ENCODE measurements at places on chromosomes 3 and 15.

GRCh38 chr15:39665629-39666250, 84.9 kb downstream of the THBS1 start:
- no peak for DNase-seq

DNA sequence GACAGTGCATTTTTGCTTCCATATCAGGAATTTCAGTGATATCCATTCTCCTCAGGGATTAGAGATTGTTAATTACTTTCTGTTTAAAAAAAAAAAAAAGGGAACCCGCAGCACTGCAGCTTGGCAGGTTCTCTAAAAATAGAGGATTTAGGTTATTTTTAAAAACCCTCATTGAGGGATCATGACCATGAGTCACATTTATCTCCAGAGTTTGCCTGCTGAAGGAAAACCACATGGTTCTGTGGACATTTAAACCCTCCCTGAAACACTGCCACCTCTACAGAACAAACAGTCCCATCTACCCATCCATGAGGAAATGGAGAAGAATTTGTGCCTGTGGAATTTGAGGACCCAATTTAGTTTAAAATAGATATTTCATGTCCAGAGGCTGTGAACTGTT, 66.2 kb upstream of the UBE2E1 start:
- DNase-seq, result no peak

- DNase-seq, result no peak
Measured at GRCh38 chr3:39268549-39268900, 11.3 kb downstream of the CX3CR1 start.

DNA sequence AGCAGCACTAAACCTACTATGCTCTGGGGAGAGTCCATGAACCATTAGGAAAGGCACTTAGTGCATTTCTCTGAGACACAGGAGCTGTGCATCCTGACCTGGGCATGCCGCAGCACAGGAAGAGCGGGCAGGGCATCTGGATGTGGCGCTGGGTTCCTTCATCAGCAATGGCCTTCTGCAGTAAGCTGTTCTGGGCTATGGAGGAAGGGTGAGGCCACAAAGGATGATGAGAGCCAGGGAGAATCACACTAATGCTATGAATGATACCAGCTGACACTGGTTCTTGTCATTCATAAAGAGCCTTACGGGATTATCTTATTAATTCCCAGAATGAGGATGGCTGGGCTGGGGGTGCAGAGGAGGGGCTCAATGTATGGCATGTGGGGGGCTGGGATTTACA, 12.7 kb upstream of the SCN10A start:
- no peak for DNase-seq

DNA sequence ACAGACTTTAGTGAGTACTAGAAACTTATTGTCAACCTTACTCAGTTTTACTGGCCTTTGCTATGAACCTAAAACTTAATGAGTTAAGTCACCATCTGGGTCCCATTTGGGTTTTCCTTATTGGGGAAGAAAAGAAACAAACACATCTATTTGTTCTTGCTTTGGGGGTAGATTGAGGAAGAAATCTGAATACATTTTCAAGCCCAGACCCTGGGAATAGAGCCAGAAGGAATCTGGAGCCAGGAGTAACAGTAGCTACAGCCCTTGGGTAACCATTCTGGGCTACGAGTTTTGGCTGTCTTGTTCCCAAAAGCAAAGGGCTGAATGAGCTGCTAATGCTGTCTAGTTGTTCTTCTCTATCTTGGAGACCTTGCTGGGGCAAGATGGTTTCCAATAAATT, 16.5 kb downstream of the SLC12A1 start:
- no peak for DNase-seq

GRCh38 chr3:135260025-135260424, 465.0 kb downstream of the EPHB1 start:
- no peak for DNase-seq

GRCh38 chr3:143951351-143951971, 20.2 kb upstream of the DIPK2A start:
- no peak for DNase-seq

GRCh38 chr3:127779747-127780146, 42.6 kb downstream of the MGLL start:
- DNase-seq, result no peak

DNA sequence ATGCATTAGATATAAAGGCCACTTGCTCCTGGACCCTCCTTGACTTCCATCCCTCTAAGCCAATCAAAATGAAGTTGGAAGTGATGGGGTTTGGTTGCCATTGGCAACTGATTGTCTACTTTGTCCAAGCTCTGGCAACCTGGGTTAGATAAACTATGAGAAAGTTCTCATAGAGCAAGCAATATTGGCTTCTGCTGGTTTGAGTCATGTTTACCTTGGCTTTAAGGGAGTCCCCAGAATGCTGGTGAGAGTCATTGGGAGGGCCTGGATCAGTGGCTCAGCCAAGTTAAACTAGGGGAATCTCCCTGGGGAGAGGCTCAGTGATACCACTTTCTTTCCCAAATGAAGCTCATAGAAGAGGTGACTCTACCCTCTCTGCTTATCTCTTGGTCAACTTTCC, 176.3 kb upstream of the ROPN1 start:
- no peak for DNase-seq

DNA sequence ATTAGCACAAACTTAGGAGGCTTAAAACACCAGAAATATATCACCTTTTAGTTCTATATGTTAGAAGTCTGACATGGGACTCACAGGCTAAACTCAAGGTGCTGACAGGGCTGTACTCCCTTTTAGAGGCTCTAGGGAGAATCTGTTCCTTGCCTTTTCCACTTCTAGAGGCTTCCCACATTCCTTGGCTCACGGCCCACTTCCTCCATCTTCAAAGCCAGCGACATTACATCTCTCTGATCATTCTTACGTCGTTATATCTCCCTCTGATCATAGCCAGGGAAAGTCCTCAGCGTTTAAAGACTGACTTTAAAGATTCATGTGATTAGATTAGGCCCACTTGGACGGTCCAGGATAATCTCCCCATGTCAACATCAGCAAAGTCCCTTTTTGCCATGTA, 166.3 kb downstream of the GREM1 start:
- DNase-seq, result no peak

- DNase-seq, result no peak
Measured at GRCh38 chr3:132265028-132265427, 52.2 kb upstream of the ACP3 start.

GRCh38 chr15:26805470-26805869, 32.6 kb upstream of the GABRB3 start:
- no peak for DNase-seq

- no peak for DNase-seq
Measured at GRCh38 chr3:81744366-81744765, 17.1 kb downstream of the GBE1 start.

All from NCI-H748 treated with DMSO at 0.1 percent for 48 hours (cell line).